ENCODE measurements at places on chromosomes 2 and 18. TPM values are rescaled to one million over a fixed set of nuclear protein-coding genes. Genes with fewer than 3 reads are reported as not detected.

The PLGLB1 gene
- 1.3 TPM for total RNA-seq

The LINC00305 gene
- not detected for total RNA-seq

The SFTPB gene
- not detected for total RNA-seq

- DNase-seq, result peak; percentile 15
Measured at GRCh38 chr18:2049986-2050385, 521.3 kb downstream of the METTL4 start.

GRCh38 chr2:118967124-118967880 lies 25.3 kb downstream of the MARCO start:
- DNase-seq, result no peak

DNA sequence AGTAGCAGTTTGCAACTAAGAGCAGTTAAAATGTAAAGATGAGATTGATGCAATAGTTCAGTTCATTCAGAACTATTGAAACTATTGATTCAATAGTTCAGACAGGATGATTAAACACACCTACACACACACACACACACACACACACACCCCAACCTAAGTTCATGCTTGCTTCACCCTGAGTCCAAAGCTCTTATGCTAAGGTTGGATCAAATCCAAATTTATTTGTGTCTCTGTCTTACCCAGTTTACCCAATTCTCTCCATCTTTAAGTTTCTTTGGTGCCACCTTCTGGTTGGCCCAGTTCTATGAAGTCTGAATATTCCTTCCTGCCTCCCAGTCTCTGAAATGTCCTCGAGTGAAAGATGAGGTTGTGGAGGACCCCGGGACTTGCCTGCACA lies 5.1 kb downstream of the SERPINB8 start:
- peak; percentile 4 for DNase-seq

- no peak for DNase-seq
Measured at GRCh38 chr2:167992278-167992677, 255.1 kb downstream of the STK39 start.

DNA sequence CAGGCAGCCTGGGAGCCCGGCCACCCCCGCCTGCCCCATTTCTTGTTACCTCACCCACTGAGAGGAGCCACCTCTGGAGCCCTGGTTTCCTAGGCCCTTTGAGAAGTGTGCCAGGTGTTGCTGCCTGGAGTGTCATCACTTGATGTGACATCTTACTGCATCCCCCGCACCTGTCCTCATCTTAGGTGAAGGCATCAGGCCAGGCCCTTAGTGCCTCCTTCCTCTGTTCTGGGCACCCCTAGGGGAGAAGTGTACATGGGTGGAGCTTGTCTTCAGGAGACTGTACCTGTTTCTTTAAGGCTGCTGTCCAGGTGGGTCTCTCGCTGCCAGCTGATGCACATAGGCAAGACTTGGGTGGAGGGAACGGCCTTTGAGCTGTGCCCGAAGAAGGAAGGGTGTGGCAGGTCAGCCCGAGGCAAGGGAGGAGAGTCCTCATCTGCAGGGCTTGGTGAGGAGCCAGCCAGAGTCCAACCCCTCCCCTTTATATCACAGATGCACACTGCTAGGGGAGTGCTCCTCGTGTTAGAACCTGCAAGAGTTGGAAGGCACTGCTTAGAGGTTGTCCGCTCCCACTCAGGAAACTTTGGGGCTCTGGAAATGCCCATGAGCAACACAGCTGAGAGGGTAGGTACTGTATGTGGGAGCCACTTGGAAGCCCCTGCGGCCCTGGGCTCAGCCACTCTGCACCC lies 45.9 kb downstream of the NCK2 start:
- DNase-seq, result no peak
